Myocyte (in vitro differentiated cells): ENCODE measurements at places on chromosomes 6 and 20. TPM values are rescaled to one million over a fixed set of nuclear protein-coding genes. Genes with fewer than 3 reads are reported as not detected.

The MYLK4 gene
- total RNA-seq: 5.6 and 9.4 TPM in 2 replicates

The PLCB1 gene
- total RNA-seq: 0.26 and 0.29 TPM in 2 replicates

The C6orf163 gene
- 0.10 and 0.75 TPM in 2 replicates for total RNA-seq

The PXDC1 gene
- 42.2 and 69.7 TPM in 2 replicates for total RNA-seq

The FILIP1 gene
- total RNA-seq: 41.5 and 46.7 TPM in 2 replicates

The IMPG1 gene
- total RNA-seq: not detected in 2 replicates

GRCh38 chr6:74404366-74404765, 708.4 kb downstream of the CD109 start:
- DNase-seq: no peak

GRCh38 chr20:40268321-40269075, 420.5 kb downstream of the MAFB start:
- no peak for DNase-seq

- DNase-seq: no peak
Measured at GRCh38 chr6:25682324-25682723, 30.3 kb downstream of the SCGN start.

DNA sequence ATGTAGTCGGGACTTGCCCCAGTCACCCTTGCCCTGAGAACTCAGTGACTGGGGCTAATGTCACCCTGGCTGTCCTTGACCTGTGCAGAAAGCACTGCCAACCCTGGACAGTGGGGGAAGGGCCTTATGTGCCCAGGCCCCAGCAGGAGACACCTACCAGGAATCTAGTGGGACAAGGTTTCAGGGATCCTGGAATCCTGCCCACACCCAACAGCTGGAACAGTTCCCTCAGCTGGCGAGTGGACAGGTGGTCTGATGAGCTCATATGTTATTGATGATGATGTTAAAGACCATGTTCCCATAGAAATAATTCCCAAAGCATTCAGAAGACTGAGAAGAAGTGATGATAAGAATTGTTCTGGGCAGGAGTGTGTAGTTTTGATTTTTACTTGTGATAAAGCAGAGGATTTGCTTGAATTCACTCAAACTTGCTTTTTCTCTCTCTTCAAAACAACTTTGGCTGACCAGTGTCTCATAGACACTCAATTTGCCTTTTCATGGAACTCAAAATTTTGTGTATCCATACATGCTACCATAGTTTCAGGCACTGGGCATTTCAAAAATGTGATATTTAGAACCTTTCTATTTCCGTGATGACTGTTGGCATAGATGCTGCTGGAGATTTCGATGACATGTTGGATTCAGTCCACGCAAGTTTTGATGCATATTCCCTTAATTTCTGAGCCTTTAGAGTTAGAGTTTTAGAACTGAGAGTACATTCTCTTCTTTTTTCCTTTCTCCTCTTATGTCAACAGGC, 79.3 kb downstream of the SLC22A3 start:
- peak; percentile 46 for DNase-seq

DNA sequence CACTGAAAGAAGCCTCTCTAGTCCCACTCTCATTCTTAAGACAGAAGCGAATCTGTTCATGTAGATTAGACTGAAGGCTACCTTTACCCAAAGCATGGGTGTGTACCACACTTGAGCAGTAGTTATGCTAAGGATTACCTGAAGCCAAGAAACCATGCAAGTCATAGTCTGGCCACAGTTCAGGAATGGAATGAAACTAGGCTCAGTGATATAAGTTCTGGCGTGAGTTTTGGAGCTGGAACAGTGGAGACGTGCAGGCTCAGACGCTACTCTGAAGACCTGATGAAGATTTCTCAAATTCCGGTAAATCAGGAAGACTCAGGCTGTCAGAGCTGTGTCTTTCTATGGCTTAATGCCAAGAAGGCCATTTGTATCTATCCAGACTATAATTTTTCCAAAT, 219.9 kb downstream of the HDGFL1 start:
- no peak for DNase-seq

DNA sequence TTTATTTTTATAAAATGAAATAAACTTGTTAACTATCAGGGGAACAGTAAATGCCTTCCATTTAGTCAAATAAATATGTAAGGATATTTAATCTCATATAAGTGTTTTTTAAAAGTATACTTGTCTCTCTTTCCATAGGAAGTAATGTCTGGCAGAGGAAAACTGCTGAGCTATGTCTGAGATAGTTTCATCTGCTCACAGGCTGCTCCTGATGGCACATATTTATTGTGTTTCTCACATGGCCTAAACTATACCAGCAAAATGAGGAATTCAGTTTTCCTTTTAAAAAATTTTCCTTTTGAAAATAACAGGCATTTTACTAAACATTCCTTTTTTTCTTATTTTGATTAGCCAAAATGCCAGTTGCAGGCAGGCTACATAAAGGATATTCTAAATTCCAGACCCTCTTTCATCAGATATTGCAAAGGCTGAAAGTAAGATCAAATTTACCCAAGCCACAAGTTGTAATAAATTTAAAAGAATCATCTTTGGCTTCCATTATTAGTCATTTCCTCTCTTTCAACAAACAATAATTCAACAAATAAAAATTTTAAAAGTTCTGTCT, 60.1 kb upstream of the RNF146 start:
- no peak for DNase-seq

DNA sequence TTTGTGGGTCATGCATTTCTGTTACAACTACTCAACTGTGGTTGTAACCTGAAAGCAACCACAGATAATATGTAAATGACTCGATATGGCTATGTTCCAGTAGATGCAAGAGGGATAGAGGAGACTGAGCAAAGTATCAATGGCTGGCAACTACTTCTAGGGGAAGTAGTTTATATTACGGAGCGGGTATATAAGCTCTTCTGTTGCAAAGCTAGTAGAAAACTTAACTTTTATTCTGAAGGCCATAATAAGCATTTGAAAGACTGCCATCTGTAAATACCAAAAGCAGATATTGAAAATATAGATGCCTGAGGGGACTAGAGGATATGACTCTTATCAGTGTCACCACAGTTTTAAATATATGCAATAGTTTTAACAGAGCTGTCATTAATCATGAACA, 655.3 kb downstream of the PHF3 start:
- DNase-seq: no peak

- DNase-seq: peak; percentile 8
Measured at GRCh38 chr6:110173506-110174132, 5.9 kb downstream of the WASF1 start.

GRCh38 chr6:91480402-91480801, 893.5 kb upstream of the MAP3K7 start:
- DNase-seq: no peak

GRCh38 chr20:20793591-20793990, 81.1 kb upstream of the RALGAPA2 start:
- no peak for DNase-seq

GRCh38 chr20:50722424-50723155, 8.8 kb upstream of the PARD6B start:
- no peak for DNase-seq

DNA sequence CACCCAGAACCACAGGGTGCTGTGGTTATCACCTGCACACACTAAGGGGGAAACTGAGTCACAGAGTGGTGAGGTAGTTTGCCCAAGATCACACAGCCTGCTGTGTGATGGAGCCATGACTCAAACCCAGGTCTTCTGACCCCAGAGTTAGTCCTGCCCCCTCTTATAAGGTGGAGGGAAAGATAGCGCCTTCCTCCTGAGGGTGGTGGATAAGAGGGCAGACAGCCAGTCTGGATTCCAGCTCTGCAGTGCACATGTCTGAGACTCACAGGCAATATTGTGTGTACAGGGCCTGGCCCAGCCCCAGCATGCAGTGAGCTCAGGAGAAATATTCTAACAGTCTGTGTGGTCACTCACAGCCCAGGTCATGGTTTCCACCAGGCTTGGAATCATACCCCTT, 393.7 kb downstream of the CDH4 start:
- DNase-seq: no peak

GRCh38 chr6:141658696-141659095, 474.0 kb upstream of the GJE1 start:
- DNase-seq: no peak

DNA sequence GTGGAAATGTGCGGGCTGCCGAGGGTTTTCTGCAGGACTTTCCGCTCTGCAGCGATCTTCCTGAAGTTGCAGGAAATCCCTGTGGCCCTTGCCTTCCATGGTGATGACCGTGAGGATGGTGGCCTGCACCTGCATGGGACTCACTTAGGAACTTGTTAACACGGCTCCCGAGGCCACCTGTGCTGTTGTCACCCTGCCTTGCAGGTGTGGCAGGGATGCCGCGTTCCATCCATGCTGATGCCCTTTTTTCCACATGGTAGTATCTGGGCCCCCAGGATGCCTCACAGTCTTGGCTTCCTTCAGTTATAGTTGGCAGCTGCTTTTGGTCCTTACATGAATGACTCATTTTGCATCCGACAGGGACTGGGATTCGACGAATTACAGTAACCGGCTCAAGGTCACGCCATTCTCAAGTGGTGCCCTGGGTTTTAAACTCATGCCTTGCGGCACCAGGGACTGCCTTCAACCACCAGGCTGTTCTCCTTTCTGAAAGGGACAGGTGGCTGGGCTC, 37.2 kb downstream of the SYNJ2 start:
- peak; percentile 92 for DNase-seq

DNA sequence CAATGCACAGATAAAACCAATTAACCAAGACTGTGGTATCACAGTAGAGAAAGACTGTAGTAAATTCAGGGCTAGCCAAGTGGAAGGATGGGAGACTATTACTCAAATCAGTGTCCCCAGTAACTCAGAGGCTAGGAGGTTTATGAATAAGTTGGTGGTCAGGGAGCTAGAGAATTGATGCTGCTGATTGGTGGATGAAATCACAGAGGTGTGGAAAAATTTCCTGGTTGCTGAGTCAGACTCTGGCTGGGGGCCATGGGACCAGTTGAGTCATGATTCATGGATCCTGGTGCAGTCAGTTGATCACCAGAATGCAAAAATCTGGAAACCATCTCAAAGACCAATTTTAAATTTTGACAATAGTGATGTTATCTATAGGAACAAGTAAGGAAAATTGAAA, 555.9 kb downstream of the C6orf118 start:
- DNase-seq: peak; percentile 19

GRCh38 chr6:161351858-161352257, 78.0 kb upstream of the AGPAT4 start:
- DNase-seq: no peak

DNA sequence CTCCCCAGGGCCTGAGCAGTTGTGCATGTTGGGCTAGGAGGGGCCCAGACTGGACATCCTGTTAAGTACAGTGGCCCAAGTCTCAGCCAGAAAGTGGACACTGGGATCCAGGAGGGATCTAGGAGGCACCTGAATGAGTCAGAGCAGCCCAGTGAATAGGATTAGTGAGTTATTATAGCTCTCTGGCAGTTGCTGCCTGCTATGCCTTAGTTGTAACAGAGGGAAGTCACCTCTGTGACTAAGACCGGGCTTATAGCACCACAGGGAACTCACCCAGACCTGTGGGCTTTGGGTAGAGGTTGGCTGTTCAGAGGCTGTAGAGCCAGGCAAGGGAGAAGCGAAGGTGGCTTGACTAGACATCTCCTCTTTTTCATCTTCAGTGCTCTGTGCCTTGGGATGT, 39.0 kb upstream of the AAR2 start:
- DNase-seq: no peak

DNA sequence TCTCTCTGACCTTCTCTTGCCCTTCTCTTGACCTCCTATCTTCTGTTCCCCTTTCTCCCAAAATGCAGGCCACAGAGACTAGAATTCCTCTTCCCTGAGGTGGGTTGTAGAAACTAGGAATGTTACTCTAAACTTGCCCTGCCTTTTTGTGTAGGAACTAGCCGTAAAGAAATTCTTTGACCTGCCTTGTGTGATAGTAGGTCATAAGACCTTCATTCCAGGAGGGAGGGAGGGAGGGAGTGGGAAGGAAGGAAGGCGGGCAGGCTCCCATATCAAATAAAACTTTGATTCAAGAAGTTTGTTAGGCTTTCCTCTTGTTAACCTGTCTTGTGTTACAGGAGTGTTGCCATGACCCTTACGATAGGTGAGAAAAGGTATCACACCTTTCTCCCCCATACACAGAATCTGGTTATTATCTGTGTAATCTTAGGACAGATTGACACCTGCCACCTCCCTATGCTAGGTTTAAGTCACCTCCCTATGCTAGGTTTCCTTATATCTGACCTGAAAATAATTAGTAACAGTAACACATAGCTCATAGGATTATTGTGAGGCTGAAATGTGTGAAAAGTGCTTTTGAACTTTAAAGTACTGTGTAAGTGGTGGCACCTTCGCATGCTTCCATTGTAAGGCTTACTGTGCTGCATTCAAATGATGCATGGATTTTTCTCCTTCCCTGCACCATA, 32.6 kb upstream of the FUCA2 start:
- no peak for DNase-seq

DNA sequence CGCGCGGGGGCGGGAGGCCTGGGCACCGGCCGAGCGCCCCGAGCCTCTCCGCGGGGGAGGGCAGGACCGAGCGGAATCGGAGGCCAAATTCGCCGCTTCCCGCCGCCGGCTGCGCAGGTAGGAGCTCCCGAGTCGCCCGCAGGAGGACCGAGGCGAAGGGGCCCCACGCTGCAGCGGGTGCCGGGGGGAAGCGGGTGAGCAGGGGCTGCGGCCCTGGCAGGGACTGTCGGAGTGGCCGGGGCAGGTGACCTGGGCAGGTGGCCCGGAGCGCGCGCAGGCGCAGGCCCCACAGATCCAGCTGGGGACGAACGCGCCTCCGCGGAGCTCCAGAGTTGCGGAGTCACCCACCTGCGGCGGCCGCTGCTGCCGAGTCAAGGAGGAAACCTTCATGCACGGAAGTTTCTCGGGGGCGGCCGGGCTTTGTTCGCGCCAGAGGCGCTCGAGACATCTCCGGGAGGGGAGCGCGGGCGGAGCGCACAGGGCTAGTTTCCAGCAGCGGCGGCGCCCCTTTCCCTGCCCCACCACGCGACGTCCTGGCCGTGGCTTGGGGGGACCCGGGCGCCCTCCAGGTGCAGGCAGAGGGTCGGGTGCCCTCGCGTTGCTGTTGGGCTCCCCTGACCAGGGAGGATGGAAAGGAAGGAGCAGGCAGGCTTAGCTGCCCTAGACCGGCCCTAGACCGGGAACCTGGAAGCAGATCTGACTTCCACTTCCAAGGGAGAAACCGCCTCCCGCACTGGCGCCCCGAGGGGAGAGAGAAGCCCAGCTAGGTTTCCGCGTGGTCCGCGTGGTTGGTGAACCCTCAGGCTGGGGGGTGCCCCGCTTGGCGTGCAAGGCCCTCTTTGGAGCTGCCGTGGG, 590 bp downstream of the SLCO4A1 start:
- no peak for DNase-seq
